CMK (cell line): ENCODE measurements at places on chromosomes 12 and 14.

DNA sequence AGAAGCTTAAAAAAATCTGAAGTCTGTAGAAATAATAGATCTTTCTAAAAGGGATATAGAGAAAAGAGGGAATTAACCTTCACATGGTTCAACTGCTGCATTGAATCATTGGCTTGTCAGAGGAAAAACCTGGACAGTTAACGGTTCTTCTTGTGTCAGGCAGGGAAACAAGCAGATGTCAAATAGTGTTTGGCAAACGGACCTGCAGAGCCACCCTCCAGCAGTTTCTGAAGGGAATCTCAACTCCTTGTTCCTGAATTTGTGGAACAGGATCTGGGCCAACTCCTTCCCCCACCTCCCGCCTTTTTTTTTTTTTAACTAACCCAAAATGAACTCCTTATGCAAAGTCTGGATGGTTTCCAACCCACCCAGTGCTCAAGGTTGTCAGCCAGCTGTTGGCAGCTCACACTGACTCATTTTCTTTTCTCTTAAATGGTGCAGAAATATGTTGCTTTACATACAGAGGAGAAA lies 187.3 kb downstream of the CAND1 start:
- no peak for DNase-seq

DNA sequence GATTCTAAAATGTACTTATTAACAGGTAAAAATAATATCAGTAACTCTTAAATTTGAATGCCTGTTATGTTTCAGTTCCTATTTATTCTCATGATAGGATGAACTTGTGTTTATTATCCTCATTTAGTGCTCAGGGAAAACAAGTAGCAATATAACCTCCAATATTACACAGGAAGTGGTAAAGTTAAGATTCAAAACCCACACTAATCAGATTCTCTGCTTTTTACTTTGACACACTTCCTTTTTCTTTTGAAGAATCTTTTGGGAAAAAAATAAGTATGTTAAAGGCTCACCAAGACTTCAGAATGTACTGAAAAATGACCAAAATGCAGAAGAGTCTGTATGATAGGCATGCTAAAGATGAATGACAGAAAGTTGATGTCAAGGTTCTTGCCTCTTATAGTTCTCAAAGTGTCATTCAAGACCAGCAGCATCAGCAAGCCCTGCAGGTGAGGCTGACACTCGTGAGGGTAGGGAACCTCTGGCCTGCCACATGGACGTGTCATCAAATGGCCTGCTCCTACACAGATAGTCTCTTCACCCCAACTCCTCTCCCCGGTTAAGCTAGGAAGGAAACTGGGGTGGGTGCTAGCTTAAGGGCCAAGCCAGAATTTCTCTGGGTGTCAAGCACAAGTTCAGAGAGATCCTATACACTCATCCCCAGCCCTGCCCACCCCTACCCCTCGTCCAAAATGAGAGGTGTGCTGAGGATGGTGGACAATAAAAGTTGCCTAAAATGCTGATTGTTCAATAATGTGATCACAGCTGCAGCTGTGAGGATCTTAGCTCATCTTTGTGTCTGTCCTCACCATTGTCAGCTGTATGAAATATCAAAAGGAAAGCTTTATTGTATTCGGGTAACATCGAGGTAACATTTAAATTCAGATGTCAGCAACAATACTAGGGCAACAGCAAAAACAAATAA lies 6.3 kb downstream of the TBPL2 start:
- DNase-seq: no peak

DNA sequence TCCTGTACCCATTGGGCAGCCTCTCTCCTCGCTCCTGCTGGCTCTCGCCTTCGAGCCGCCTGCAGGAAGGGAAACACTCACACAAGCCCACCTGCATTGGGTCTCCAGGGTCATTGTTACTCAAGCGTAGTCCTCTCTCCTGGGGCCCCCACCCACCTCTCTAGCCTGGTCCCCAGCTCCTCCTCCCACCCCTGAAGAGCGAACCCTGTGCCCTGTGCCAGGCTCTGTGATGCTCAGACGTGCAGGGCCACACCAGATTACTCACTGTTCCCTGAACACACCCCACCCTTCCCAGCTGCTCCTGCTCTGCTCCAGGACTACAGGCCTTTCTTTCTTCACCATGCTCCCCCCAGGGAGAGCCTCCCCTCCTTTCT lies 88.1 kb downstream of the NINJ2 start:
- DNase-seq: no peak

DNA sequence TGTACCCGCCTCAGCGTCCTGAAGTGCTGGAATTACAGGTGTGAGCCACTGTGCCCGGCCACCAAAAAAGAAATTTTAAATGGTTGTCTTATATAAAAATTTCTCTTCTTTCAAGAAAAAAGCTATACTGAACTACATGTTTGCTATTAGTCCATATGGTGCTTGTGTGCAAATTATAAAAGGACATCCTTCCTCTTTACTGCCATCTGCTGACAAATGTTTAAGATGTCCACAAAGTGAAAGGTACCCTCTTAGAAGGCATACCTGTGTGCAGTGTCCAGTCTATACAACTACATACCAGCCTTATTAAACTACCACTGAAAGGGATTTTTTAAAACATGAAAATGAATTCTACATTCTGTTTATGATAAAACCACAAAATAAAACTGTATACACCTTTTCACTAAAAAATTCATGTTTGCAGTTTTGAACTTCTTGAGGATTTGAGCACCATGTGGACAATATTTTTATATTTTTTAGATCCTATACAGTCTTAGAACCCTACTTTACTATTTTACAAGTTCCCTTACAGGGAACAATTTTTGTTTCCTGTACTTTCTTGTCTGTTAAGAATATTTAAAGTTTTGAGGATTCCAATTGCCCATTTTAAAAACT lies 32.8 kb upstream of the TOMM20L start:
- DNase-seq: no peak

GRCh38 chr12:89523843-89524540 lies 604 bp downstream of the GALNT4 start:
- DNase-seq: no peak

DNA sequence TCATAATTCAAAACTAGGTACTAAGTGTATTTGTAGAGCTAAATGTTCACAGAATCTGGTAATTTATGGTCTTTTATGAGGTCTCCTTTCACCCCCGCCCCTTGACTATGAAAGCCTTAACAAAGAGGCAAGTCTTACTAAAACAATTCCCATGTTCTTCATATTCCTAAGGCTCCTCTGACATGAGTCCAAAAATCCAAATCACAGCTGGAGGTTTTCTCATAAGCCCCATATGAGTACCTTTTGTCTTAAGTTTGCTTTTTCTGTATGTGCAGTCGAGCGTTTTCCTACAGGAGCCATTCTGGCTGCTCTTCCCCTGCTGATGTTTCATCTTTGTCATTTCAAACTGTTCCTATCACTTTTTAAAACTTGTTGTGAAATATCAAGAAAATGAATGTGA lies 55.2 kb downstream of the SIX1 start:
- DNase-seq: no peak

GRCh38 chr14:79325557-79325956 lies 885.7 kb downstream of the DIO2 start:
- no peak for DNase-seq
